Vagina (tissue), 2 donors: ENCODE measurements at places on chromosomes 7 and 10. TPM values are rescaled to one million over a fixed set of nuclear protein-coding genes. Genes with fewer than 3 reads are reported as not detected.
A peak's percentile ranks its signal among the peaks of the same experiment; 100 is the strongest.

The HOXA13 gene
- 14.5 TPM for total RNA-seq

The DCLRE1A gene
- 3.9 TPM for total RNA-seq

The FAM25G gene
- not detected for total RNA-seq

The NODAL gene
- not detected for total RNA-seq

The CNTNAP2 gene
- total RNA-seq = 2.2 TPM

The AHR gene
- 122 TPM for total RNA-seq

The CCDC172 gene
- not detected for total RNA-seq

DNA sequence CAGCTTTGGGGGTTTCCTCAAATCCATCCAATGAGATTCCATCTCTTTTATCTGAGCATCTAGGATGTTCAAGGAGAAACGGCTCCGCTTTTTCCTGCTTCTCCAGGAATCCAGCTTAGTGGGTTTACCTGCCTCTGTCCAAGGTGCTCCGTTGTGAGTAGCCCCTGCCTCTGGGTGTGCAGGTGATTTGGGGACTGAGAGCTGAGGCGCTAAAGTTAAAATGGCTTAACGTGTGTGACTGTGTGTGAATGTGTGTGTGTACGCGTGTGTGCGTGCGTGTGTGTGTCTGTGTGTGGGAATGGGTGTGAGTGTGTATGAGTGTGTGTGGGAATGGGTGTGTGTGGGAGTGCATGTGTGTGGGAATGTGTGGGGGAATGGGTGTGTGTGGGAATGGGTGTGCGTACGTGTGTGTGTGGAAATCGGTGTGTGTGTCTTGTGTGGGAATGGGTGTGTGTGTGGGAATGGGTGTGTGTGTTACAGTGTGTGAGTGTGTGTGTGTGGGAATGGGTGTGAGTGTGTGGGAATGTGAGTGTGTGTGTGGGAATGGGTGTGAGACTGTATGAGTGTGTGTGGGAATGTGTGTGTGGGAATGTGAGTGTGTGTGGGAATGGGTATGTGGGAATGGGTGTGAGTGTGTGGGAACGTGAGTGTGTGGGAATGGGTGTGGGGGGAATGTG lies 90.2 kb upstream of the INSIG1 start:
- DNase-seq = no peak

GRCh38 chr10:51523440-51523839 lies 176.0 kb downstream of the CSTF2T start:
- DNase-seq = no peak

DNA sequence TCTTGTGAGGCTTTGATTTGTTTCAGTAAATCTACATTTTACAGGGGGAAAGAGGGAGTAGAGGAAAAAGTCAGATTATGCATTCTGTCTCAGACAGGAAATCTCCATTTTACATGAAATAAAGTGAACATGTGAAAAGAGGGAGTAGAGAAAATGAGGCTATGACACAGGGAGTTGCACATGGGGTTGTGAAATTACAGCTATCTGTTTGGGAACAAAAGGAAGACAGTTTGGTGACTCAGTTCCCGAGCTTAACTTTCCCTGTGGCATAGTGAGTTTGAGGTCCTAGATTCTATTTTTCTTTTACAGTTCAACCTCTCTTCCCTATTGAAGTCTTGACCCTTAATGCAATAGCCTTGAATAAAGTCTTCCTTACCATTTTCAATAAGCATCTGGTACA lies 63.2 kb upstream of the AGR3 start:
- no peak for DNase-seq

DNA sequence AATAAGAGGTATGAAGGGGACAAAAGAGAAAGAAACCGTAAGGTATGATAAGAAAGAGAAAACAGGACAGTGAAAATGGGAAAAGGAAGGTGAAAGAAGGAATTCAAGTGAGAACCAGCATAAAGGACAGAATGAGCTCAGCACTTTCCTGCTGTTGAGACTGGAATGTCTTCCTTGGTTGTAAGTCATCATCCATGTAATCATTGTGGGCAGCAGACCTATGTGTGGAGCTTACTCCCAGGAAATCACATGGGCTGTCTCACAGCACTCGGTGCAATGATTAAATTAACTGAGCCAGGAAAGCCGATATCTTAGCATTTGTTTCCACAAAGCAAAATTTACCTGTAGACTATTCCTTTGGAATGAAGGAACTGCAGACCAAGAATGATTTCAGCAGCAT lies 118.1 kb downstream of the PRKCQ start:
- no peak for DNase-seq

DNA sequence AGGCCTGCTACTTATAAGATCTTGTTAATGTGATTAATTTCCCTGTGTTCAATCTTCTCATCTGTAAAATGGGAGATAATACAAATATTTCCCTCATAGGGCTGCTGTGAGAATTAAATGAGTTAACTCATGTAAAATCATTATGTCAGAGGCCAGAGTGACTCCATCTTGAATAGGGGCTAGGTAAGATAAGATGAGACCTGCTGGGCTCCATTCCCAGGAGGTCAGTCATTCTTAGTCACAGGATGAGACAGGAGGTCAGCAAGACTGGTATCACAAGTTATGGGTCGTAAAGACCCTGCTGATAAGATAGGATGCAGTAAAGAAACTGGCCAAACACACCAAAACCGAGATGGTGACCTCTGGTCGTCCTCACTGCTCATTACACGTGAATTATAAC lies 200.7 kb downstream of the CYP26A1 start:
- no peak for DNase-seq

- no peak for DNase-seq
Measured at GRCh38 chr7:74505471-74506324, 52.0 kb downstream of the GTF2IRD1 start.

- no peak for DNase-seq
Measured at GRCh38 chr10:94213980-94214379, 148.8 kb downstream of the NOC3L start.

- DNase-seq = no peak
Measured at GRCh38 chr10:71948496-71949067, 15.6 kb upstream of the CHST3 start.

DNA sequence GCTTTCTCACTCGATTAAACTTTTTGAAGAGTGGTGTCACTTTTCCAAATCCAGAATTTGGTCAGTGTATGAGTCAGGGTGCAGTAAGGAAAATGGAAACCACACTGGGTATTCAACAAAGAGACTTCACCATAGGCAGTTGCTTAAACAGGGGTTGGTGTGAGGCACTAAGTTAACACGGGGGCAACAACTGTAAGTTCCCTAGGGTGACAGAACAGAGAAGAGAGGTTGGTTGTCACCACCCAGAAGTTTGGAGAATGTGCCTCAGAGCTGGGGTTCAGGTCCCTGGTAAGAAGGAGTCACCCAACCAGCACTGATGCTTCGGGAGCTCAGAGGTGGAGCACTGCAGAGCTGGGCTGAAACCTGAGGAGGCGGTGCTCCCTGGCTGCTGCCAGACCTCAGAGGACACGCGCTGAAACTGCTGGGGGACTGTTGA lies 170.4 kb downstream of the ARID5B start:
- DNase-seq = no peak

- no peak for DNase-seq
Measured at GRCh38 chr7:113562801-113563200, 356.0 kb downstream of the PPP1R3A start.

DNA sequence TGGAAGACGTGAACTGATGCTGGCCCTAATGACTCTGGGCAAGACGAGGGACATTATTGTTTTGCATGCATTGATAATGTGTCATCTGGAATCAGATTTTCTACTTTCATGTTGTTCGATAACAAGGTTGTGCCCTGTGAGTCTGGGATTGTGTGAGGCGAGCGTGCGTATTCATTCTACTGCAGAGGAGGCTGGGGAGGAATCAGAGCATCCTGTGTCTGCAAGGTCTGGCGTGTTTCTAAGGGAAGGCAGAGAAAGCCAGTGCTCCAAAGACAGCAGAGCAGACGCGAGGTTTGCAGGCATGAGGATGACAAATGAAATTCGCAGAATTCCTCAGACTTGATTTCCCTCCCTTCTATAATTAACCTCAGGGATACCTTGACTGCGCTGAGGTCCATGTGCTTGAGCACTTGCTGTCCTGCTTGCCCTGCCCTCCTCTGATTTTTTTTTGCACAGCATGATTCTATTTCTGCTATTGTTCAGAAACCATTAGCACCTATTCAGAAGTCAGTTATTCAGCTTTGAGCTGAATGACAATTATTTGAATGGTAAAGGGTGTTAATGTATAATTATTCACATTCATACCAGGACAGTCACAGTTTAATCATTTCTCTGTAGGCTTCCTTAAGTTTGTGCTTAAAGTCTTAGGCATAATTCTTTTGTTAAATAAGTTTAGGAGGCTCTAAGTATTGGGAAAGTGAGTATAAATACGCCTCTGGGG lies 233.6 kb downstream of the EBF3 start:
- peak; percentile 65 for DNase-seq

DNA sequence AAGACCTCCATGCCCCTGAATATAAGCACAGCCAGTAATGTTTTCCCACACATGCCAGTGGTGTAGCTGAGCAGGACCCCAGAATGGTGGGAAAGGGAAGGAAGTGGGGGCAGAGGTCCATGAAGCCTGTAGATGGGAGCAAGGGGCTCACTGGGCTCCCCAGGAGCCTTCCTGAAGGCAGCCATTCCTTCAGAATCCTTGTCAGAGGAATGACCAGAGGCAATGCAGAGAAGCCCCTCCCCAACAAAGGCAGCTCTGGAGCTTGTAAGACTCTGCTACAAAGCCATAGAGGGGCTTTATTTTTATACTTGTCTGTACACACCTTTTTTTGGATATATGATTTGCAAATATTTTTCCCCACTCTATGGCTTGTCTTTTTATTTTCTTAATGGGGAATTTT lies 165.0 kb upstream of the TCF7L2 start:
- no peak for DNase-seq

DNA sequence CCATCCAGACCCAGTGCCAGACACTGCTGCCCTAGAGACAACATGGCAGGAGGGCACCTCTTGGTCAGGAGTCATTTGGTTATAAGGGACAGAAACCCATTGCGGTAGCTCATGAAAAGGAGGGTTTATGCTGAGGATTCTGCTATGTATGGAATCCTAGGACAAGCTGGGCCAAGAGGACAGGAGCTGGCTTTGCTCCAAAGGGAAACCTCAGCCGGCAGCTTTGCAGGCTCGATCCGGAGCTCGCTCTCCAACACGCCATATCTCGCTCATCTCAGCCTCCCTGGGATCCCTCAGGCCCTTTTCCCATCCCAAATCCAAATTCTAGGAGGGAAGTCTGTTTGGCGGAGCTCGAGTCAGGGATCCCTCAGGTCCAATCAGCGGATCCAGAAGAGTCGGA lies 345.7 kb downstream of the GLRX3 start:
- DNase-seq = no peak

- no peak for DNase-seq
Measured at GRCh38 chr10:97196223-97197029, 10.7 kb upstream of the SLIT1 start.

- DNase-seq = no peak
Measured at GRCh38 chr7:2729031-2729892, 41.3 kb downstream of the AMZ1 start.
